Immature natural killer cell (primary cell): ENCODE measurements at places on chromosomes 13 and 19. TPM values are rescaled to one million over a fixed set of nuclear protein-coding genes. Genes with fewer than 3 reads are reported as not detected.

- DNase-seq: no peak
- H3K27me3 ChIP-seq: no peaks in the 10 kb centered on the region
- H3K4me3 ChIP-seq: no peak overlapping the region
- no peak overlapping the region for H3K27ac ChIP-seq
Measured at GRCh38 chr13:67001363-67001762, 228.8 kb downstream of the PCDH9 start.

DNA sequence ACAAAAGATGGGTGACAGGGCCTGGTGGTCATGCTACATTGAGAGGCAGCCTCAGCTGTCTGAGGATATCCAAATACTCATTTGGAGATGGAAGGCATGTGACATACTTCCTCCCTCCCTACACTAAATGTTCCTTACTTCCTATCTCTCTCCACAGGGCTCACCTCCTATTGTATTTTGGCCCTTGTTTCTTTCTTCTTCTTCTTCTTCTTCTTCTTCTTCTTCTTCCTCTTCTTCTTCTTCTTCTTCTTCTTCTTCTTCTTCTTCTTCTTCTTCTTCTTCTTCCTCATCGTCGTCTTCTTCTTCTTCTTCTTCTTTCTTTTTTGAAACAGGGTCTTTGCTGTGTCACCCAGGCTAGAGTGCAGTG, 71.8 kb upstream of the POMP start:
- no peaks in the 10 kb centered on the region for H3K4me1 ChIP-seq
- H3K27me3 ChIP-seq: peaks cover 8% of the 10 kb centered on the region
- DNase-seq: no peak
- H3K36me3 ChIP-seq: no peaks in the 10 kb centered on the region
- H3K27ac ChIP-seq: no peak overlapping the region

DNA sequence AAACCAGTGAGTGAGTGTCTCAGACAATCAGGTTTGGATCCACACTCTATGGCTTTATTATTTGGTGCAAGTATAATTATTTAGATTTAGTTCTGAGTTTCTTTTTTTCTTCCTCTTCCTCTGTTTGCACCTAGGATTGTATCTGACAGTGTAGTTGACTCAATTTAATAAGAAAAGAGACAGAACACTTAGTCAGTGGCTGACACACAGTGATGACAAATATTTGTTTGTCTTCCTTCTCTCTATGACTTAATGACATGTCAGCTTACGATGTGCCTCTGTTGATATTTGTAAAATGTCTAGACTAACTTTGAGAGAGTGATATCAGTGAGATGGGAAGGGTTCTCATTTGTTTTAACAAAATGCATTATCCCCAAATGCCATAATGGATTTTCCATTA, 129.5 kb upstream of the SLC10A2 start:
- no peaks in the 10 kb centered on the region for H3K36me3 ChIP-seq
- no peak overlapping the region for H3K27ac ChIP-seq
- no peaks in the 10 kb centered on the region for H3K27me3 ChIP-seq
- no peaks in the 10 kb centered on the region for H3K4me1 ChIP-seq

DNA sequence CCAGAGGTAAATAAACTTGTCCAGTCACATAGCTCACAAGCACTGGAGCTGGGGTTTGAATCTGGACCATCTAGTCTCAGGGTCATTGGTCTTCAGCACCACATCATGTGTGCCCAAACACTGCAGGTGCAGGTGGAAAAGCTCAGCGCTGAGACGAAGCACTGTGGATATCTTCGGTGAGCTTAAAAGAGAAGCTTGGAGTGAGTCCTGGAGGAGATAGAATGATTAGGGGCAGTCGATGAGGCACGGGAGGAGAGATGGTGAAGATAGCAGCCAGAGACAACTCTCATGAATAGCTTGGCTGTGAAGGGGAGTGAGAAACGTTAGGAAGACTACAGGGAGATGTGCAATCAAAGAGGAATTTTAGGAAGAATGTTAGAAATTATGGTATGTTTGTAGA, 389.3 kb downstream of the FGF9 start:
- H3K4me1 ChIP-seq: peaks cover 55% of the 10 kb centered on the region
- peak overlapping the region; percentile 2 for H3K4me3 ChIP-seq
- no peaks in the 10 kb centered on the region for H3K36me3 ChIP-seq
- H3K27me3 ChIP-seq: peaks cover 7% of the 10 kb centered on the region
- H3K27ac ChIP-seq: peak overlapping the region; percentile 90

Gene ZNF568
- 10.1 TPM for polyA plus RNA-seq
